Esophagus squamous epithelium (tissue), 5 donors: ENCODE measurements at places on chromosomes 1 and 21.

DNA sequence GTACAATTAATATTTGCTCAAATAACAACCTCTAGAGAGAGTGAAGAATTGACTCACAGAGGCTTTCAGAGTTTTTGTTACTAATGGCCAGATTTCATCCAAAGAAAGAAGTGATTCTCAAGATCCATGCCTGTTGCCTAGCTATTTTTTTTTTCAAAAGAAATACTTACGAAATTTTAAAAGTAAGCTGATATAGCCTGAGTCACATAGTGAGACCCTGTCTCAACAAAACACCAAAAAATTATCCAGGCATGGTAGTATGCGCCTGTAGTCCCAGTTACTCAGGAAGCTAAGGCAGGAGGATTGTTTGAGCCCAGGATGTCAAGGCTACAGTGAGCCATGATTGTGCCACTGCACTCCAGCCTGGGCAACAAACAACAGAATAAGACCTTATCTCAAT lies 14.6 kb downstream of the PALMD start:
- peaks cover 23% of the 10 kb centered on the region for H3K36me3 ChIP-seq
- H3K27me3 ChIP-seq, result no peaks in the 10 kb centered on the region
- DNase-seq, result no peak

- H3K27me3 ChIP-seq, result peaks cover 7% of the 10 kb centered on the region
- no peaks in the 10 kb centered on the region for H3K36me3 ChIP-seq
- no peak for DNase-seq
- no peak overlapping the region for H3K27ac ChIP-seq
Measured at GRCh38 chr1:203116091-203116820, 11.3 kb upstream of the ADORA1 start.

DNA sequence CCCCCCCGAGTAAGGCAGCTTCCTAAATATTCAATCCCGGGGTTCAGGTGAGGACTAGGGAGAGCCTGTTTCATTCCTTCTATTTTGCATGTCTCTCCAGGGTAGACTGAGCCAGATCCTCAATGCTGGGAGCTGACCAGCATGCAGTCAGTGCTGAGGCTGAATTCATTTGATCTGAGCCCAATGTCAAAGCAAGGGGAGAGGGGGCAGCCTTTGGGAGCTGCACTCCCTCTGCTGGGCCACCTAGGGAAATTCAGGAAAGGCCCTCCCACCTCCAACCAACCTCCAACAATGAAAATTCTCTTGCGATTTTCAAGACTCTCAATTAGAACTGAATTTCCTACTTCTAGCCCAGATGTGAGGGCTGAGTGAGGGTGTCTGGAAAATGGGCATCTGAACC lies 371.2 kb downstream of the NPHP4 start:
- no peak overlapping the region for H3K27ac ChIP-seq
- no peaks in the 10 kb centered on the region for H3K4me1 ChIP-seq
- no peak for DNase-seq
- H3K27me3 ChIP-seq, result no peaks in the 10 kb centered on the region

- no peak overlapping the region for H3K27ac ChIP-seq
- H3K36me3 ChIP-seq, result no peaks in the 10 kb centered on the region
- no peaks in the 10 kb centered on the region for H3K27me3 ChIP-seq
- H3K4me3 ChIP-seq, result no peak overlapping the region
Measured at GRCh38 chr1:14915356-14916054, 238.0 kb upstream of the TMEM51 start.

DNA sequence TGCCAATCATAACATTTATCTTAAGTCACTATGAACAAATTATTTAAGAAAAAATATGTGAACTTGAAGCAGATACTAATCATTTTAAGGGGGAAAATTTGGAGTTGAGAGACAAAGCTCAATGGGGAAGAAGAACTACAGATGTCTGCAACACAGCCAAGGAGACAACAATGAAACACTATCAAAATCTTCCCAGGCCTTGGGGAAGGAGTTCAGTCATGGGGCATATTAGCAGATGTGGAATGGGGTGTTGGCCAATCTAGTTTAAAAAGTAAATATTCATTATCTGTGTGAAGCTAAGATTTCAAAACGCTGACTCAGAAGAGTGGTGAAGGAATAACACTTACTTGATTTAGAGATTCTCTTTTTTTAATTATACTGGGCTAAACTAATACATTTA lies 671.6 kb upstream of the ZP4 start:
- H3K36me3 ChIP-seq, result no peaks in the 10 kb centered on the region
- H3K4me3 ChIP-seq, result no peak overlapping the region
- no peaks in the 10 kb centered on the region for H3K27me3 ChIP-seq
- no peaks in the 10 kb centered on the region for H3K4me1 ChIP-seq

GRCh38 chr1:118340928-118341910 lies 156.2 kb upstream of the SPAG17 start:
- peak overlapping the region; percentile 28 for H3K27ac ChIP-seq
- no peak for DNase-seq
- H3K4me3 ChIP-seq, result no peak overlapping the region
- no peaks in the 10 kb centered on the region for H3K36me3 ChIP-seq
- no peaks in the 10 kb centered on the region for H3K27me3 ChIP-seq
- H3K4me1 ChIP-seq, result peaks cover 64% of the 10 kb centered on the region
